ENCODE measurements at places on chromosomes 4 and X.

- no peaks in the 10 kb centered on the region for H3K4me1 ChIP-seq
- no peak for DNase-seq
- no peaks in the 10 kb centered on the region for H3K36me3 ChIP-seq
- no peak overlapping the region for H3K27ac ChIP-seq
- no peak overlapping the region for H3K4me3 ChIP-seq
These were observed 213.5 kb upstream of the CLNK start for GRCh38 chr4:10898072-10898471.

- no peaks in the 10 kb centered on the region for H3K27me3 ChIP-seq
- H3K36me3 ChIP-seq = no peaks in the 10 kb centered on the region
- H3K4me1 ChIP-seq = no peaks in the 10 kb centered on the region
- no peak overlapping the region for H3K4me3 ChIP-seq
- DNase-seq = no peak
These were observed 127.3 kb upstream of the WDR1 start for GRCh38 chr4:10243856-10244255.

DNA sequence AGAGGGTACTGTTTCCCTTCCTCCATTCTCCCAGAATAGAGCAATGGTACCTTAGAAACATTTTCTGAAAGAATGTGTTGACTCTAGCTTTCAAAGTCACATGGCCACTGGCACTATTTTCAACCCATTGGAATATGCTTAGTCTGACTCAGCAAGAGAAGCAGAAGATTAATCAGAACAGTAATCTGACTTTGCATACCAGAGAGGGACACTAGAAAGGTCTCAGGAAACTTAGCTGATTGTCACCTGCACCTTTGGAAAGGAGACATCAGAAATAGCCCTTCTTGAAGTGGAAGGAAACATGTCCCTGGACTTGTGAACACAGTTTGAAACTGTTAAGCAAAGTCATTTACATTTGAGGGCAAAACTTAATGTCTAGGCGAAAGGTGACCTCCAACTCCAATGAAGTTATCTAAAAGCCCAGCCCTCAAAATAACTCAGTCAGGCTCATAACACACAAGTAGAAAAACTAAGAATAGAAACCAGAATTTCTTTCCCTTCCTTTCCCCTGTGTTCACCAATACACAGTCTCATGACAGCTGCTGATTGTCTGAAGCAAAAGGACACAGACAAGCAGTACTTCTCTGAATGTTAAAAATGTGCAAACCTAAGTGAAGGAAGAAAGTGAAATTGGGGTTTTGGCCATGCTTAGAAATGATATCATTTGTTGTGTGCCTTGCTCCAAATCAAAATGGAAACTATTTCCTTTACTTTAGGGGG is 270.8 kb downstream of the GRIA3 start:
- H3K27me3 ChIP-seq = peaks cover 3% of the 10 kb centered on the region
- H3K36me3 ChIP-seq = no peaks in the 10 kb centered on the region
- no peaks in the 10 kb centered on the region for H3K4me1 ChIP-seq
- H3K27ac ChIP-seq = no peak overlapping the region
- no peak for DNase-seq

GRCh38 chrX:82703551-82703950 is 804.5 kb upstream of the POU3F4 start:
- no peaks in the 10 kb centered on the region for H3K4me1 ChIP-seq
- H3K27me3 ChIP-seq = no peaks in the 10 kb centered on the region
- DNase-seq = no peak
- no peaks in the 10 kb centered on the region for H3K36me3 ChIP-seq
- H3K4me3 ChIP-seq = no peak overlapping the region

- no peaks in the 10 kb centered on the region for H3K27me3 ChIP-seq
- H3K27ac ChIP-seq = no peak overlapping the region
- H3K4me1 ChIP-seq = no peaks in the 10 kb centered on the region
- H3K4me3 ChIP-seq = no peak overlapping the region
- H3K36me3 ChIP-seq = no peaks in the 10 kb centered on the region
- no peak for DNase-seq
These were observed 90.3 kb downstream of the ANTXR2 start for GRCh38 chr4:79982601-79983322.

- no peaks in the 10 kb centered on the region for H3K4me1 ChIP-seq
- H3K36me3 ChIP-seq = peaks cover 19% of the 10 kb centered on the region
- no peak overlapping the region for H3K27ac ChIP-seq
- DNase-seq = no peak
- no peak overlapping the region for H3K4me3 ChIP-seq
These were observed 242.7 kb upstream of the NWD2 start for GRCh38 chr4:37001688-37002436.

DNA sequence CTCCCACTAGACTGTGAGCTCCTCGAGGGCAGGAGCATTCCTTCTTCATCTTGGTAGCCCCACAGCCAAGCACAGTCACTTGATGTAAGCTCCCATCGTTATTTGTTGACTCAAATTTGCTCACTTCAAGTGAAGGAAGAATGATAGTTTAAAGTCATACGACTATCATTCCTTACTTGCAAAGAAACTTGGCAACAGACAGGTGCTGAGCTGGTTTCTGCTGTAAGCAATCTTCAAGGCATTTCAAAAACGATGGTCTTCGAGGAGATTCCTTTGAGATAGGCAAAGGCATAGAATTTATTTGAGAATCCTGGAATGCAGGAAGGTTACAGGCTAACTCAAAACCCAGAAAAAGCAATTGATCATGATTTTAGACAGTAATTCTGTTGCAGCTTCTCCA is 64.8 kb downstream of the QDPR start:
- H3K4me3 ChIP-seq = no peak overlapping the region
- no peak for DNase-seq
- no peak overlapping the region for H3K27ac ChIP-seq
- no peaks in the 10 kb centered on the region for H3K27me3 ChIP-seq
- H3K36me3 ChIP-seq = peaks cover 7% of the 10 kb centered on the region
- H3K4me1 ChIP-seq = no peaks in the 10 kb centered on the region

- H3K27me3 ChIP-seq = no peaks in the 10 kb centered on the region
- DNase-seq = no peak
- no peaks in the 10 kb centered on the region for H3K36me3 ChIP-seq
- H3K27ac ChIP-seq = no peak overlapping the region
These were observed 125.9 kb upstream of the PABPC4L start for GRCh38 chr4:134327274-134328122.

- no peak overlapping the region for H3K27ac ChIP-seq
- H3K4me1 ChIP-seq = no peaks in the 10 kb centered on the region
- no peak overlapping the region for H3K4me3 ChIP-seq
- H3K27me3 ChIP-seq = no peaks in the 10 kb centered on the region
- no peak for DNase-seq
- peaks cover 28% of the 10 kb centered on the region for H3K36me3 ChIP-seq
These were observed 175.1 kb downstream of the AR start for GRCh38 chrX:67718926-67719325.

GRCh38 chrX:55489314-55490009 is at the start of gene USP51:
Gene USP51, minus strand, starts transcription at chrX:55489848. Its CDS starts 909 bp downstream, at chrX:55488939.
- H3K27me3 ChIP-seq = 0 out of 2 replicates have a peak, but pooled peaks cover 4% of the 10 kb centered on the region
- H3K4me1 ChIP-seq = no peaks in the 10 kb centered on the region
- peaks cover 5% of the 10 kb centered on the region for H3K36me3 ChIP-seq

- peak overlapping the region; percentile 35 for H3K4me3 ChIP-seq
- no peaks in the 10 kb centered on the region for H3K27me3 ChIP-seq
- H3K36me3 ChIP-seq = no peaks in the 10 kb centered on the region
- H3K27ac ChIP-seq = no peak overlapping the region
- peaks cover 4% of the 10 kb centered on the region for H3K4me1 ChIP-seq
These were observed 2.3 kb upstream of the SOWAHD start for GRCh38 chrX:119755981-119756533.

DNA sequence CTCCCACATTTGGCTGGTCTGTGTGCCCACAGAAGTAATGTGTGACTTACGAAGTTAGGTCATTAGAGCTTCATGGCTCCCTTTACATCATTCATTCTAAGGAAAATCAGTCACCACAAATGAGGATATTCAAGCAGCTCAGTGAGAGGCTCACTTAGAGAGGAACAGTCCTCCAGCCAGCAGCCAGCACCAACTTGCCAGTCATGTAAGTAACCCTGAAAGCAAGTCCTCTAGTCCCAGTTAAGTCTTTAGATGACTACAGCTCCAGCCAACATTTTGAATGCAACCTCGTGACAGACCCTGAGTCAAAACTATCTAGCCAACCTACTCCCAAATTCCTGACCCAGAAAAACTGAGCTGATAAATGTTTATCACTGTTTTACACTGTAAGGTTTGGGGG is 71.3 kb downstream of the LRBA start:
- no peak overlapping the region for H3K4me3 ChIP-seq
- H3K27ac ChIP-seq = no peak overlapping the region
- H3K4me1 ChIP-seq = peaks cover 2% of the 10 kb centered on the region
- DNase-seq = no peak
- H3K36me3 ChIP-seq = no peaks in the 10 kb centered on the region

DNA sequence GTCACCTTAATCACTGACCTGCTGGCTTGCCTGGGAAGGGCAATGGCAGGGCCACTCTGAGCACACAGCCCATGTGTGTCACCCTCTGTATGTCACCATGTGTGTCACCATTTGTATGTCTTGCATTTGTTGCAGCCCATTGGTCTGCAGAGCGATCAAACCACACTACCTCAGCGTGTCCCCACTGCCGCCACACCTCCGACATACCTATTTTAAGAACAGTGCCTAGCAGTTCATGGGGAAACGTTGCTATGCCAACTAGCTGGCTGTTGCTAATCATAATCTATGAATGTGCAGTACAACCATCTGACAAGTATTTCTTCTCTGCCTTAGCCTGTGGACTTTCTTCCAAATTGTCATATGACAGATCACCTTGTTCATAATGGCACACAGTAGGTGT is 8.0 kb upstream of the CRMP1 start:
- peaks cover 3% of the 10 kb centered on the region for H3K36me3 ChIP-seq
- no peaks in the 10 kb centered on the region for H3K27me3 ChIP-seq
- no peak for DNase-seq
- peaks cover 8% of the 10 kb centered on the region for H3K4me1 ChIP-seq
- no peak overlapping the region for H3K27ac ChIP-seq

GRCh38 chr4:3655963-3656362 is 110.2 kb upstream of the ADRA2C start:
- no peaks in the 10 kb centered on the region for H3K27me3 ChIP-seq
- H3K27ac ChIP-seq = no peak overlapping the region
- H3K4me1 ChIP-seq = 0 out of 2 replicates have a peak, but pooled peaks cover 2% of the 10 kb centered on the region
- H3K36me3 ChIP-seq = no peaks in the 10 kb centered on the region

DNA sequence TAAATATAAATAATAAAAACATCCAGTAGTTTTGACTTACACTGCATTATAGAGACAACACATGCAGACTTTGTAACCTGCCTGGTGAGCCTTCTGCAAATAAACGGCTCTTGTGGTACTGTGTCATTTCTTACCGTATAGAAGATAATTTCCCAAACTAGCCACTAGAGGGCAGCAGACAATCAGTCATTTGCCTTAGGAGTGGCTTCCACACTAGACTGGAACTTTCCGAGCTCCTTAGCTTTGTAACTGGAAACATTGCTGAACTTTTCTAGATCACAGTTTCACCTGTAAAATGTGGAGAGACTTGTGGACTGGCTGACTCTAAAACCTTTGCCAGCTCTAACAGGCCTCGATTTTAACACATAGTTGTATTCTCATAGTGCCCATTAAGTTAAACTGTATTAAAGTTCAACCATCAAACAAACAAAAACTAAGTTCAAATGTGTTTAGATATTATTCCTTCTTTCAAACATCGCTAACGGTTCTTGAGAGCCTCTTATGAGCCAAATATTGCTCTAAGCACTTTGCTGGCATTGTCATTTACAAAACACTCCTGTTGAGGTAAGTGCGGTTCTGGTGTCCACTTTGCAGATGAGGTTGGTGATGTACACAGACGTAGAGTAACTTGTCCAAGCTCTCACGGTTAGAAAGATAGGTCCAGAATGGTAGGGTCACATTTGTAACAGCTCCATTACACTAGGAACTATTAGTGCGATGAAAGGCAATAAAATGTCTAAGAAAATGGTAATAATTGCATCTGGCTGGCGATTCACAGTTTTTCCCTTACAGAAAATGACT is 345.5 kb downstream of the ANK2 start:
- peaks cover 1% of the 10 kb centered on the region for H3K36me3 ChIP-seq
- no peaks in the 10 kb centered on the region for H3K4me1 ChIP-seq
- H3K27me3 ChIP-seq = no peaks in the 10 kb centered on the region
- no peak overlapping the region for H3K4me3 ChIP-seq
- H3K27ac ChIP-seq = no peak overlapping the region

DNA sequence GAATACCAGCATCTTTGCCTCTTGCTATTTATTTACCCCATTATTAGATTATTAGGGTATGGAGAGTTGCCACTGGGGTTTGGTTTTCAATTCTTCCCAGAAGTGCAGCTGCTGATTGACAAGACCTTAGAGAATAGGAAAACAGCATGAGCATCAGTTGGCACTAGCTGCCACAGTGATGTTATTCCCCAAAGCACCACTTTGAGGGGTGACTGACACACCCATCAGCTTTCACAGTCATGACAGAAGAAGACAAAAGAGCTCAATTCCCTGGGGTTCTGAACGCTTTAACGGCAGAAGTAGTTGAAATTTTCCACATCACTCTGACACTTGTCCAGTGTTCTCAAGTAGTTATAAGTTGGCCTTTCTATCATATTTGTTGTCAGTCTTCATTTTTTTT is 55.0 kb upstream of the NR3C2 start:
- no peaks in the 10 kb centered on the region for H3K36me3 ChIP-seq
- no peak overlapping the region for H3K4me3 ChIP-seq
- DNase-seq = no peak
- H3K27ac ChIP-seq = no peak overlapping the region
- H3K4me1 ChIP-seq = no peaks in the 10 kb centered on the region

- no peaks in the 10 kb centered on the region for H3K27me3 ChIP-seq
- H3K4me1 ChIP-seq = no peaks in the 10 kb centered on the region
- H3K4me3 ChIP-seq = no peak overlapping the region
- peak; percentile 87 for DNase-seq
These were observed 223.1 kb upstream of the DMD start for GRCh38 chrX:33434256-33435092.

- no peak overlapping the region for H3K27ac ChIP-seq
- H3K36me3 ChIP-seq = peaks cover 7% of the 10 kb centered on the region
- no peaks in the 10 kb centered on the region for H3K27me3 ChIP-seq
- no peaks in the 10 kb centered on the region for H3K4me1 ChIP-seq
- no peak for DNase-seq
- no peak overlapping the region for H3K4me3 ChIP-seq
These were observed 37.8 kb downstream of the SH3KBP1 start for GRCh38 chrX:19849464-19850080.

- no peaks in the 10 kb centered on the region for H3K4me1 ChIP-seq
- no peak overlapping the region for H3K4me3 ChIP-seq
- no peak for DNase-seq
- H3K27ac ChIP-seq = no peak overlapping the region
These were observed 23.1 kb upstream of the KLHL8 start for GRCh38 chr4:87243426-87244053.

GRCh38 chr4:61468024-61468720 is 268.0 kb downstream of the ADGRL3 start:
- H3K27me3 ChIP-seq = no peaks in the 10 kb centered on the region
- H3K4me1 ChIP-seq = no peaks in the 10 kb centered on the region
- no peaks in the 10 kb centered on the region for H3K36me3 ChIP-seq
- no peak overlapping the region for H3K4me3 ChIP-seq

- DNase-seq = no peak
- no peaks in the 10 kb centered on the region for H3K4me1 ChIP-seq
- no peaks in the 10 kb centered on the region for H3K27me3 ChIP-seq
- no peak overlapping the region for H3K27ac ChIP-seq
- H3K36me3 ChIP-seq = peaks cover 17% of the 10 kb centered on the region
- H3K4me3 ChIP-seq = no peak overlapping the region
These were observed 93.0 kb downstream of the CENPC start for GRCh38 chr4:67452100-67452845.
